OCI-LY7 (cell line): ENCODE measurements at places on chromosomes 12 and 14. TPM values are rescaled to one million over a fixed set of nuclear protein-coding genes. Genes with fewer than 3 reads are reported as not detected.

- DNase-seq, result no peak
These were observed 4.1 kb downstream of the PLXNC1 start for GRCh38 chr12:94152292-94153078.

- no peak for DNase-seq
These were observed 132.1 kb upstream of the SYT1 start for GRCh38 chr12:78732481-78732880.

DNA sequence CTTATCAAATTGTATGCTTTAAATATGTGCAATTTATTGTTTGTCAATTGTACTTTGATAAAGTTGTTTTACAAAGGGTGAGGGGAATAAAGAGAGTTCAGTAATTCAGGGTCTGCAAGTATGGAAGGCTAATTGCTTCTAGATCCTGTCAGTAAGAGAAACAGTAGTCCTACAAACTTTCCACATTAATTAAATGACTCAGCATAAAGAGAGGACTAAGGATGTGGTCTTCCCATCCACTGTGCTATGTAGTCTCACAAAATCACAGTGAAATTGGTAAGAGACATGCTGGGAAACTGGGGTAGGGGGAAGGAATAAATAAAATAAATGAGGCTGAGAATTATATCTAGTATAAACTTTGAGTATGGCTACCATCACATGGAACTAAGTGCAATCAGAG, 130.2 kb upstream of the PKP2 start:
- no peak for DNase-seq

Gene FAM90A1
- total RNA-seq, result not detected in 2 replicates

- no peak for DNase-seq
These were observed 3.7 kb upstream of the FAIM2 start for GRCh38 chr12:49907352-49907751.

GRCh38 chr12:52346593-52346992, 20.7 kb downstream of the KRT85 start:
- no peak for DNase-seq

Gene EIF2S1
- total RNA-seq, result 154 and 161 TPM in 2 replicates

DNA sequence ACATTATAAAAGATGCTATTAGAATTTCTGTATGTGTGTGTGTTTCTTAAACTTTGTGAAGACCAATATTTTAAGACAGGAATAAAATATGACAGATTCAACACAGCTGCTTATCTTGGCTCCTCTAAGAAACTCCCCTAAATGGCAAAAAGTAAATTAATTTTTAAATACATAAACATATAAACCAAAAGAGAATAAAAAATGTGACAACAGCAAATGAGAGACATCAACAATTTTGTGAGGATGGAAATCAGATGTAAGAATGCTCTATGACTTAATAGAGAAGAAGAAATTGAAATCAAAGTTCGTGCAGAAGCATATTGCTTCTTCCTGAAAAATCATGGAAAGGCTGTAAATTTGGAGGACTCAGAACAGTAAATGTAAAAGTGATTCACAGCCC, 1083.8 kb downstream of the FLRT2 start:
- no peak for DNase-seq

GRCh38 chr14:100874411-100875091, 29.0 kb downstream of the RTL1 start:
- no peak for DNase-seq

DNA sequence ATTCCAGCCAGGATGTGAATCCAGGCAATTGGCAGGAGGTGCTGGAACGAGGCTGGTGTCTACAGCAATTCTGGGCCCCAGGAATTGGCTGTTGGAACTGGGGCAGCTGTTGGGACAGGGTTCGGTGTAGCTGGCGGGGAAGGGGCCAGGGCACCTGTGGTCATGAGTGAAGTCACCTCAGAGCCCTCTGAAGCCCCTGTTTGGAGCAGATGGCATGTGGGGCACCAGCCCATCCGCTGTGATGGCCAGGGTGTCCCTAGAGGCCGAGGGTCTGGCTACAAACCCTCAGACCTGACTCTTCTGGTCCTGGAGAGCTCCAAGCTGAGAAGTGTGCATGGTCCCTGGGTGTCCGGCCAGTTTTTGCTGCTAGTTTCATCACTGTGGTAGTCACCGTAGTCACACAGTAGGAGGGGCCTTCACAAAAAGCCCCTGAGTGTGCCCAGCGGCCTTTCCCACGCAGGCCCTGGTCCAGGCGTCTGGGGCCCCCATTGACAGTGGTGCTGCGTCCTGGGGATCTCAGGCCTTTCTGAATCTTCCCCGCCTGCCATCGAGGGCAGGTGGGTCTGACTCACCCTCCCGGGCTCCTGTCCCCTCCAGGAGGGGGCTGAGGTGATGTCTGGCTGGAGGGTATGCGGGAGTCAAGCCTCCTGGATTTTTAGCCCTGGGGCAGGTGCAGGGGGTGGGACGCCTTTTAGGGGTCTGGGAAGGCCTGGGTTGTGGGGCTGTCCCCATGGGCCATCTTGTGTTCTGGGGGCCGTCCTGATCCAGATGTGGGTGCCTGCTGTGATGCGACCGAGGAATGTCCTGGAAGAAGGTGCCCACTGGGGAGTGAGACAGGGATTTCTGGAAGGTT, 368.0 kb downstream of the TMEM121 start:
- DNase-seq, result no peak

GRCh38 chr14:76339728-76340615, 36.0 kb upstream of the ESRRB start:
- DNase-seq, result no peak

- no peak for DNase-seq
These were observed 113.4 kb upstream of the CPM start for GRCh38 chr12:69046363-69046762.

Gene KRT71
- not detected in 2 replicates for total RNA-seq

- DNase-seq, result no peak
These were observed 211.9 kb upstream of the FAR2 start for GRCh38 chr12:28937196-28937595.
